ENCODE measurements at places on chromosomes 5 and 9.
A peak's percentile ranks its signal among the peaks of the same experiment; 100 is the strongest.

GRCh38 chr5:181059297-181060230 is 19.5 kb downstream of the BTNL9 start:
- no peak for DNase-seq

GRCh38 chr9:113246928-113247327 is 25.6 kb downstream of the SLC31A1 start:
- DNase-seq = no peak

DNA sequence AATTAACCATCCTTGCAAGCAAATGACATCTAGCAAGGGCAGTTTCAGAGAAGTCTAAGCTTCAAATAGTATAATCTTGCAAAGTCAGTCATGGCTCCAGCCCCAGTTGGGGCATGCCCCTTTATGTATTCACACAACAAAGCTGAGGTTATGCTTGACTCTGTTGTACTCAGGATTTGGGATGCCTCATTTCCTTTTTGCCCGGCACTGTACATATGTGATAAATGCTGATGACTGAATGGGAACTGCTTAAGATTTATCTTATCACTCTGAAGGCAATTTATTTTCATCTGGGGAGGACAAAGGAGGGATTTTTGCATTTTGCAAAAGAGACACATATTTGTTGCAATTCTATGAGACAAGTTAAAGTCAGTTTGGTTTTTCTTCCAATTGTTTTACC is 219.2 kb downstream of the TRPM3 start:
- DNase-seq = no peak

DNA sequence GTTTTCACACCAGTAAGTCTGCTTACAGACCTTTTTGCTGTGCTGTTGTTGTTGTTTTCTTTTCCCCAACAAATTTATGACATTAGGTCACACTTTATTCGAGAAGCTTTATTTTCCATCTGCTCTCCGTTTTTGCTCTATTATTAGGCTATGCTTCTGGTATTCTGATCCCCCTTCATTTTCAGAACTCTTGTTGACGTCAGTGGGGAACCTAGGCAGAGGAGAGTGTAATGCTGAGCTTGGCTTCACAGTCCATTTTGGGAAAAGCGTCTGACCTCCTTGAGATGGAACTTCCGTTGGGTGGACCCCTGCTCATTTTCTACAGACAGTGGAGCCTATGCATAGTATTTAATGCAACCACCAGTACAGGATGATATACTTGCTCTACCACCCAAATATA is 387.9 kb upstream of the MEF2C start:
- no peak for DNase-seq

DNA sequence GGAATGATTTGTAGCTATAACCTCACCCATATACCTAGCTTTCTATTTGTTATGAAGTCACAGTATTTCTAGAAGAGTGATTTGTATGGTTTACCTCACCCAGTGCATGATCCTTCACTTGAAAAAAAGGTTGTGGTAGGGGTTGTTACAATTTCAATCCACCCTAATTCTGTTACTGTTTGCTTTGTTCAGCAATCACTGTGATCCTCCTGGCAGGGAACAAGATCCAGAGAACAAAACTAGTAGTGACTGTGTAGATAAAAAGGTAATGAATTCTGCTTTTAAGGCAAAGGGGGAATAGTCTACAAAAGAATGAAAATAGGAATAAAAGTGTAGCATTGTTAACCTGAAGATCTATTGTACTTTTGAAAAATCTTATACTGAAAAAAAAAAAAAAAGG is 191.3 kb upstream of the SH3GL2 start:
- no peak for DNase-seq

GRCh38 chr5:51684794-51685355 is 301.6 kb downstream of the ISL1 start:
- DNase-seq = no peak

DNA sequence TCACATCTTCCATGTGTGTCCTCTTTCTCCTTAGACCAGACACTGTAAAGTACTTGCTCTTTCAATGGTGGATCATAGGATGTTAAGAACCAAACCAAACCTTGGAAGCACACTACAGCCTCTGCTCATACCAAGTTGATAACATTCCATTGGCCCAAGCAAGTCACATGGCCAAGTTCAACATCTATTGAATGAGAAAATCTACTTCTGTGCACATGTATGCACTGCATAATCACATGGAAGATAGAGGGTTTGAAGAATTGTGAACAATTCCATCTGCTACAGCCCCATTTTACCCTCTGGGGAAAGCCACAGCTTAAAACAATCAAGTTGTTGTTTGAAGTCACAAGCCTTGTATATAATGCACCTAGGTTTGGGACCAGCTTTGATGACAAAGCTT is 68.2 kb downstream of the MFAP3 start:
- no peak for DNase-seq

- DNase-seq = no peak
Measured at GRCh38 chr5:153365547-153365946, 124.9 kb upstream of the GRIA1 start.

DNA sequence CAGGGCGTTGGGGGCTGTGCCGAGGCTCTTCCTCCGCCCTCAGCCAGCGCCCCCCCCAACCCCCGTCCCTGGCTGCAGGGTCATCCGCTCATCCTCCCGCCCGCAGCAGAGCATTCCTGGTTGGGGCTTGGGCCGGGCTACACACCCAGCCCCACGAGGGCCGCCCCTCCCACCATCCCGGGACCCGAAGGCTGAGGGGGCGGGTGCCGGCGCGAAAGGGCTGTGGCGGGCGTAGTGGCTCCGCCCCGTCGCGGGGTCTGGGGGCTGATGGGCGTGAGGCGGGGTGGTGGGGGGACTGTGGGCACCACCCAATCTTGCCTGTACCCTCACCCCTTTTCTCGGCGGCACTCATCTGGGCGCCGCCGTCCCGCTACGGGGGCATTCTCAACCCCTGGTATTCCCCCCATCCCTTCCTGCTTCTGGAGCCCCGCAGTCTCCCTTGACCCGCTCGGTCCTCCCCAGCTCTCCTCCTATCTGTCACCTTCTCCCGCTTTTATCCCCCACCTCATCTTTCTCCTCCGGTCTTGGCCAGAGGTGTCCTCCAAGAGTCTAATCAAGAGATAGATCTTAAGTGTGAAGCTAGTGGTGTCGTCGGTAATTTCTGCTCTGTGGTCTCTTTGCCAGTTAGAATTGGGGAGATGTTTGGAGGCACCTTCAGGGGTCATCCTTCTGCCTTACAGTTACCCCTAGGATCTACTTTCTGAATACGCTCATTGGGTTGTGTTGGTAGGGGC is 1.6 kb downstream of the FER start:
- peak; percentile 34 for DNase-seq

DNA sequence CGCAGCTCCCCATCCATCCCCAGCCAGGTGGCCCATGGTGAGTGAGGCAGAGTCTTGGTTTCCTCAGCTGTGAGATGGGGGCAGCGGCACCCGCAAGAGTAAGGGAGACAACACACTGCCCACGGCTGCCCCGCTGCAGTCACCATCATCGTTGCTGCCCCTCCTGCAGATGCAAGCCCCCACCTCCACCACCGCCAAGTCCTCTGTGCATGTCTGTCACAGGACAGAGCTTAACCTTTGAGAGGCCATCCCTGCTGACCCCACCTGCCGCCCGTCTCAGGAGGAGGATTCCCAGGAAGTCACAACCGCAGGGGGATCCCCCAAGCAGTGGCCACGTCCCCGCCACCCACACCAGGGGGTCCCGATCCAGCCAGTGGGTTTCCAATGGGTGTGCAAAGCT is 113.7 kb downstream of the VAV2 start:
- DNase-seq = no peak

DNA sequence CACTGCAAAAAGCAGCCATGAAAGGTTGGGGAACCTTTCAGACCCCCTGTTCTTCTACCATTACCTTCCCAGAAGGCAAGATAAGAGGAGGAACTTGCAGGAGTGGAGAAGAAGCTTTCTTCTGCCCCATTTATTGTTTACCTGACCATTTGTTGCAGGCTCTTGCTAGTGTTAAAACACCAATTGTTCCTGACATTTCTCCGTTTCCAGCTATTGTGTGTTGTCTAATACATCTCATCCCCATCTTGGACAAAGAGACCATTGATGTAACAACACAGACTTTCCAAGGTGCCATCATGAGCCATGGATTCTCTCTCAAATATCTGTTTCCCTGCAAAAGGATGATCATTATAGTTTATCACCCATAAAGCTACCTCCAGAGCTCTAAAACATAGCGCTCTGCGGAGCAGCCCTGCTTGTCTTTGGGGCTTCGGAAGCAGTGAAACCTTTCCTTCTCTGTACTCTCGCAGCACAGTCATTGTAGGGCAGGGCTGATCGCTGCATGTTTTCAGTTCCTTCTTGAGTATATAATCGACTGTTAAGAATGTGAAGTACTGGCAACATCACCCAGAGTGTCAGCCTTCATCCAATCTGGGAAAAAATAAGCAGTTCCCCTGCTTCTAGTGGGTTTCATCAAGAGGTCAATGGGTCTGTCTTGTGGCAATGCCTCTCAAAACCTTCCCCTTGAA is 680.0 kb downstream of the SEMA5A start:
- DNase-seq = no peak

- no peak for DNase-seq
Measured at GRCh38 chr5:54902791-54903473, 82.5 kb downstream of the ESM1 start.

DNA sequence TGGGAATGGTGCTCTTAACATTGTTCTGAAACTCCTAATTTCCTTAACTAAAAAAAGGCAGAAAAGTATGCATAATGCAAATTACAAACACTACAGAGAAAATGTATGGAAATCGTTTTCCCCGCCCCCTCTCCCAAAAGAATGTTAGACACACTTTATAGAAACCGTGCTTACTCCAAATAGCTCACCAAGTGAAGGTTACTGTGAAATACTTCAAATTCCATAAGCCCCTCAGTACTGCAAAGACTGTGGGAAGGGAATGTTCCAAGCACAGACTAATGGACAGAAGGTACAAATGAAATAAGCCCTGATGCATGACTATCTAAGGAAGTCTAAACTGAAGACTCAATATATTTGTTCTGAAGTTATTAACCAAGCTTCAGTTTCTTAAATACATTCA is 12.5 kb downstream of the MAPKAP1 start:
- no peak for DNase-seq

DNA sequence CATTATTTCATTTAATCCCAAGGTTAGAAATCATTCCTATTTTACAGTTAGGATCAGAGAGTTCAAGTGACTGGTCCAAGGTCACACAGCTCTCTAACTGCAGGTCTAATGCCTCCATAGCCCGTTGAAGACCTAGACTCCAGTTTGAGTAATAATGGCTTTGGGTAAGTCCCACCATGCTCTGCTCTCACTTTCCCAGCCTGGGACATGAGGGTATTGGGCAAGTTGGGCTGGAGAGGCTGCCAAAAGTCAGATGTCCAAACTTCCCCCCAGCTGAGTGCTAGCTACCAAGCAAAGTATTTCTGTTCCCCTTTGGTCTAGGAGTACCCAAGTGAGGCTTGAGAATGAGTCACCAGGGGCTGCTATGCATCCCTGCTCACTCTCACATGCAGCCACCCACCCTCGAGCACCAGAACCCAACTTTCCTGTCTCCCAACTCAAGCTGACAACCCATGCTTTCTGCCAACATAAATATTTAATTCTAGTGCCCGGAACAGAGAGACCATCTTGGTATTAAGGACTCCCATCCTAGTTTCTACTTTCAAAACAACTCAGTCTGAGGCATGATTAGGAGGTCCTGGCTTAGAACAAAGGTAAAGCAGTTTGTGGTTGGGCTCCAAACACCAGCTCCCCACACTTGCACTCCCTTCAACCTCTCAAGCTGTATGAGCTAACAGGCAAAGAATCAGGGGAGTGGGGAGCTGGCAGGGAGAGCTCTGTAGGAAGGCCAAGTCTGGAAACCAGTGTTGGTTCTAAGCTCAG is 236.5 kb upstream of the TRIM32 start:
- DNase-seq = no peak

DNA sequence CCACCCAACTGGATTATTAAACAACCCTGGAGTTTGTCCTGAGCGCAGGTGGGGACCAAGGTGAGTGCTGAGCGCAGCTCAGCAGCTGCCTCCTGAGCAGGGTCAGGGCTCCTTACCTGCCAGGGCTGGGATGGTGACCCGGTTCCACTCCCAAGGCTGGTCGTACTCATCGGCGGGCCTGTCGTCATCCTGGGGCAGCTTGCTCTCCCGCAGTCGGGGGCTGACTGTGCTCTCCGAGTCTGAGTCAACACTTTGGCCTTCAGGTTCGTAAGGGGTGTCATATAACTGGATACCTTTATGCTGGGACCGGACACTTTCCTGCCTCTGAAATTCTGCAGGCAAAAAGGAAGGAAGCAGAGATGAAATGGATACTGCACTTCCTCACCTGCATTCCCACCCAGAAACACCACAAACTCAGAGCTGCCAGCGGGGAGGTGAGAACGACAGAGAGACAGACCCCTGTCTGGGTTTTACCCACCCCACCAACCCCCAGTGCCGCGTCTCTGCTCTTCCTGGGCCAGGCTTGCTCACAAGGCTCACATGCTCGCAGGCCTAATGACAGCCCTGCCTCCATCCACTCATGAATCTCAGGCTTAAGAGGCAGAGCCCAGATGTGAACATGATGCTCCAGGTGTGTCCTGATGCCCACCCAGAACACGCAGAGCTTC is 70.7 kb upstream of the SLC25A51 start:
- DNase-seq = no peak

- DNase-seq = no peak
Measured at GRCh38 chr5:44046619-44047364, 342.4 kb downstream of the FGF10 start.

DNA sequence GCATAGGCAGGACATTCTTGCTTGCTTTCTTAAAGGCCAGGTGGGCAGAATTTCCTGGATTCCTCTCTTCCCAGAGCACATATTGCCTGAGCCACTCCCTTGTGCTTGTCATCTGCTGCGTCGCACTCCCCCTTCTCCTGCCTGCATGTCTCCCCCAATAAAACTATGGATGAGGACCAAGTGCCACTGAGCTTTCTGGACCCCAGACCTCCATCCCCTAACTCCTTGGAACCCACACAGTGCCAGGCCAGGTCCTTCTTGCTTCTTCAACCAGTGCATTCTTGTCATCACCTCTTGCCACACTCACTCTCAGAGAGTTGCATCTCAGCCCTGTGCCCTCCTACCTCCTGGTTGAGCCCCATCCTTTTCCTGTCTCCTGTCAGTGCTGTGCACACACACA is 157.9 kb upstream of the PANK3 start:
- no peak for DNase-seq

- no peak for DNase-seq
Measured at GRCh38 chr9:71384343-71384742, 262.9 kb upstream of the TRPM3 start.

DNA sequence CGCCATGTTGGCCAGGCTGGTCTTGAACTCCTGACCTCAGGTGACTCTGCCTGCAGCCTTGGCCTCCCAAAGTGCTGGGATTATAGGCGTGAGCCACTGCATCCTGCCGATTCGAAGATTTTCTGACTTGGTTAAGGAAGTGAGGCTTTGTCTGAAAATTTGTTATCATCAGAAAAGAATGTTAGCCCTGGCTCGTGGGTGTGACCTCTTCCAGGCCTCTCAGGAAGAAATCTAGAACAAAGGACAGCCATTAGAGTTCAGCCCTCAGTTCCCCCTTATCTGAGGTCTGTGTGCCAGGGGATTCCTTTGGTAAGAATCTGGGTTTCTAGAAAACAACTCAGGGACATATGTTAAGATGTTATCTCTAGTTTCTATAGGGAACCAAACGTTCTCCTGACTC is 6.2 kb downstream of the OR2S2 start:
- no peak for DNase-seq
